ENCODE measurements at places on chromosomes 11 and 22.

- DNase-seq = no peak
Observed at GRCh38 chr11:79419120-79419519, 21.7 kb downstream of the TENM4 start.

- DNase-seq = no peak
Observed at GRCh38 chr11:19525714-19526113, 186.9 kb upstream of the NAV2 start.

DNA sequence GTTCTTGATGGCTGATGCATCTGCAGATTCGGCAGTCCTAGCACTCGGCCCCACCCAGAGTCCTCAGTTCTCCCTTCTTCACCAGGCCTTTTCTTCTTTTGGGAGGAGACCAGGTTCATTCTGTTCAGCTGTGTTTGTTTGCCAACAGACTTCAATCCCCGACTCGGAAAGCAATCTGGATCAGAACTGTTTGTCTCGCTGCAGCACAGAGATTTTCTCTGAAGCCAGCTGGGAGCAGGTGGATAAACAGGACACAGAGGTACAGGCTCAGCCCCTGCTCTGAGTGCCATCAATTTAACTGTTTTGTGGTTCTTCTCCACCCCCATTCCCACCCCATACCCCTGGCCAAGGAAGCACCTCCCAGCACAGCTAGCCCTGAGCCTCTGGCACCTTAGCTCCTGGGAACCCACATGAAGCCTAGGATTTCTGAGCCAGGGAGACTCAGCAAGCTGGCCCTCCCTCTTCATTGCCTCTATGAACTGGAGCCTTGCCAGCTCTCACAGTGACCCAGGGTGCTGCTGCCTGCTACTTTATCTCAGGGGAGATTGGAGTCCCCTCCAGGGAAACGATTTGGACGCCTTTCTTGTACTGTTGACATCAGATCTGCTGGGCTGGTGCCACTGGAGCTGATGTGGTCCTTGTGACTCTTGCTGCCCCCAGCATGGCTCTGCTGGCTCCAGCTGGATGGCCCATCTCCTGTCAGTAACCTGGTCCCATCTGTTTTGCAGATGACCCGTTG is 58.2 kb upstream of the HORMAD2 start:
- no peak for DNase-seq

DNA sequence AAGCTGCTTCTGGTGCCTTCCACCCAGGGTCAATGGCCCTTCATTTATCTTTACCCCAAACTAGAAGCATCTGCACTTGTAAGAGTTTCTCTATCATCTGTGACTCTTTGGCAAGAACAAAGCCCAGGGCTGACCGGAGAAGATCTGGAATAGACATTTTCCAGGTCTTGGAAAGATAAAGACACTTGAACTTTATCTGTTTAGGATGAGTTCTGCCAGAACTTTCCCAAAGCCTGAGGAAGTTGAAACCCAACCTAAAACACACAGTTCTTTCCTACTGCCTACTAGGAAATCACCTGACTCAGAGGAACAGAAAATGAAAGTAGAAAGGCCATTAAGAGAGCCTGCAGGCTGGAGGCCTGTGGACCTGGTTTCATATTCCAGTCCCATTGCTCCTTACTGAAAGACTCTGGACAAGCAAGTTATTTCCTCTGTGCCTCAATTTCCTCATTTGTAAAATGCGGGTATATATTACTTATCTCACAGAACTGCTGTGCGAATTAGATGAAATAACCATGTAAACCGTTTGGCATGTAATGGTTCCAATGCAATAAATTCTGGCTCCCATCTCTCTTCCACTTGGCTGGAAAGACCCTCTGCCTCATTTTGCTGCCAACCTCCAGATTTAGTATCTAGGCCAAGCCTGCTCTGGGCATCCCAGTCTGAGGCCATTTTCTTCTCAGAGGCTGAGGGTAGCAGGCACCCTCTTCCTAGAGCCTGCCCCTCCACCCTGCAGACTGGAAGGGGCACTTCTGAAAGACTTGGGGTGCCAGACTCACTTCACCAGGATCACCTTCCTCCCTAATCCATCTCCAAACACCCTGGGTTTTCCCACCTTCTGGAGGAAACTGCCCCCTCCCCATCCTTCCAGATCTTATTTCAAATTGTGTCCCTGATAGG is 1.2 kb downstream of the UBE2L6 start:
- DNase-seq = no peak

- no peak for DNase-seq
Observed at GRCh38 chr11:3000032-3000961, 8.2 kb upstream of the NAP1L4 start.

DNA sequence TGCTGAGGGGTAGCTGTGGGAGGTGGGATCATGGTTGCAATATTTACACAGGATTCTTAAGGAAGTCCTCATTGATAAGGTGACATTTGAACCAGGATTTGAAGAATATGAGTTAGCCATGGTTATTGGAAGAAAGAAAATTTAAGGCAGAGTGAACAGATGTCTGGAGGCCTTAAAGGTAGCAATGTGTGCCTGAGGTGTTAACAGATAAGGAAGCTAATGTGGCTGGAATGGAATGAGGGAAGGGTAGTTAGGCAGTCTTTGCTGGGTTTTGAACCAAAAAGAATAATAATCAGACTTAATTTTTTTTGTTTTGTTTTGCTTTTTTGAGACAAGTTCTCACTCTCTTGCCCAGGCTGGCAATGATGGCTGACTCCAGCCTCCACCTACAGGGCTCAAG is 9.7 kb upstream of the DEPDC7 start:
- no peak for DNase-seq

- no peak for DNase-seq
Observed at GRCh38 chr11:23022854-23023253, 162.6 kb upstream of the CCDC179 start.

GRCh38 chr22:47322854-47323253 is 560.4 kb downstream of the TBC1D22A start:
- DNase-seq = no peak

- DNase-seq = no peak
Observed at GRCh38 chr11:8810540-8811301, 100.3 kb upstream of the AKIP1 start.

- no peak for DNase-seq
Observed at GRCh38 chr22:23117891-23118646, 23.7 kb downstream of the RSPH14 start.

DNA sequence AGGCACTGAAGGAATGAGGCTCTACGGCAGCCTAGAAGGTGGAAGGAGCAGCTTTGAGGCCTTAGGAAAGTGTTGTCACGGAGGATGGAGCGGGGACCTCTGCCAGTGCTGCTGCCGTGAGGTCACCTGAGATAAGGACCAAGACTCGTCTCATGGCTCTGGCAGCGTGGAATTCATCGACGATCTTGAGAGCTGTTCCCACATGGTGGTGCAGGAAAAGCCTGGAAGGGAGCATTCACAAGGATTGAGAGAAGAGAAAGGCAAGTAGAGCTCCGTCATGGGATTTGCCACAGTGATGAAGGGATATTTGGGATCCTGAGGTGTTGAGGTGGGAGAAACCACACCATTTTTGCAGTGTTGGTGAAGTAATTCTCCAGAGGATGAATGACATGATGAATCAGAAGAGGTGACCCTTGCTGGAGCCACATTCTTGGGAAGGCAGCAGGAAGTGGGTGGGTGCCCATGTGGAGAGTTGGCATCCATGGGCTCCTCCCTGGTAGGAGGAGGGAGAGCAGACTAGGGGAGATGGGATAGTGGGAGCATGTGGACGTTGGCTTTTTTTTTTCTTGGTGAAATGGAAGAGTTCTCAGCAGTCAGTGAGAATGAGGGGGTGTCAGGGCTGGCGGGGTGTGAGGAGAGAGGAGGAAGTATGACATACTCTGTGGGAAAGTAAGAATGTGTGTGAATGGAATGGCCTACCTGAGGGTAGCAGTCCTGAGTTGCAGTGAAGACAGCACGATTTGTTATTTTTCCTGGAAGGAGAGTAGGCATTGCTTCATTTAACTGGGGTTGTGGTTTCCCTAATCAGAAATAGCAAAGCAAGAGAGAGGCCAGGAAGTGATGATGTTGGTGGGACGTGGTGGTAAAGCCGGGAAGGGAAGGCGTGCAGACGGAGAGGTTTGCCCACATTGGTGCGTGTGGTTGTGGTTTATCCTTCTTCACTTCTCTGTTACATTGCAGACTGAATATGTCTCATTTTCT is 11.1 kb downstream of the PPP6R3 start:
- DNase-seq = peak; percentile 53

- DNase-seq = no peak
Observed at GRCh38 chr22:35950262-35950661, 78.4 kb downstream of the RBFOX2 start.

- no peak for DNase-seq
Observed at GRCh38 chr11:119347242-119347641, 737 bp upstream of the MFRP start.

GRCh38 chr11:44775366-44775984 is 48.7 kb downstream of the TSPAN18 start:
- DNase-seq = peak; percentile 62
